ENCODE measurements at places on chromosomes 16 and 17.

DNA sequence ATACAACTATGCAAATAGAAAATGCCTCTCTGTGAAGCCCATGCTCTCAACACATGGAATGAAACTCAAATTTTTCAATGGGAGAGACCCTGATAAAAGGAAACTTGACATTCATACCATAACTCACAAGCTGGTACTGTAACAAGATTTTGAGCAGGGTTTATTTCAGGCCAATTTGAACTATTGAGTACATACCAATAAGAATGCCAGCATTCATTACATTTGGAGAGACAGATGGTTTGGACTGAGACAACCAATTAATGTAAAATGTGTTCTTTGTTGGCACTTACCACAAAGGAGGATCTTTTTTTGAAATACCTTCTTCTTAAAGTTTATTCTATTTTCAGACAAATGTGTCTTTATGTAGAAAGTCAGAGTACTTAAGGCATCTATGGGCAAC is 1357.0 kb upstream of the GOT2 start:
- DNase-seq: no peak

DNA sequence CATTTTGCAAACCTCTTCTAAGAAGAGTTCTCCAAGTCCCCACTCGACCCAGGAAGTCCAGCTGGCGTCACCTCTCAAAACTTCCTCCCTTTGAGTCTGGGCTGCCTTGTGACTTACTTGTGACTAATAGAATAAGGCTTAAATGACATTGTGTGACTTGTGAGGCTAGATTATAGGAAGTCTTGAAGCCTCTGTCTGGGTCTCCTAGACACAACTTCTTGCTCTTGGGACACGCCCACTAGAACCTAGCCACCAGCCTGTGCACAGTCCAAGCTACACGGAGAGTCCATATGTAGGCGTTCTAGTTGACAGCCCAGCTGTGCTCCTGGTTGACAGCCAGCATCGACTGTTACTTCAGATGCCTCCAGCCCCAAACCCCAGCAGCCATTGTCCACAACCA is 66.7 kb upstream of the TANC2 start:
- DNase-seq: no peak

DNA sequence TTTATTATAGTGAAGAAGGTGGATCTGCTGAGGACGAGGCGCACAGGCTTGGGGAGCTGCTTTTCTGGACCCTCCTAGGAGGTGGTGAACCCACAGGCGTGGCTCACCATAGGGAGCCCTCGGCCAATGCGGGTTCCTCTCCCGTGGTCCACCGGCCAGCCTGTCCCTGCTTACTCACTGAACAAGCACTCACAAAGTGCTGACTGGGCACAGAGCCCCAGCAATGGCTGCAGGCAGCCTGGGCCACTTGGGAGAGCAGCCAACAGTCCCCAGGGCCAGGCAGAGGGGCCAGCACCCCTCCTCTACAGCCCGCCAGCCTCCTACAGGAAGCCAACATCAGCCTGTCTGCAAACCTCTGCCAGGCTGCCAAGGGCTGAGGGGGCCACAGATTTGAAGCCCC is 19.1 kb upstream of the NCBP3 start:
- DNase-seq: no peak

GRCh38 chr17:81436294-81436849 is 41.1 kb downstream of the BAHCC1 start:
- DNase-seq: no peak

GRCh38 chr17:78986048-78986648 is 6.4 kb upstream of the LGALS3BP start:
- peak; percentile 30 for DNase-seq

- DNase-seq: no peak
Measured at GRCh38 chr17:58416937-58417299, 416 bp downstream of the RNF43 start.

DNA sequence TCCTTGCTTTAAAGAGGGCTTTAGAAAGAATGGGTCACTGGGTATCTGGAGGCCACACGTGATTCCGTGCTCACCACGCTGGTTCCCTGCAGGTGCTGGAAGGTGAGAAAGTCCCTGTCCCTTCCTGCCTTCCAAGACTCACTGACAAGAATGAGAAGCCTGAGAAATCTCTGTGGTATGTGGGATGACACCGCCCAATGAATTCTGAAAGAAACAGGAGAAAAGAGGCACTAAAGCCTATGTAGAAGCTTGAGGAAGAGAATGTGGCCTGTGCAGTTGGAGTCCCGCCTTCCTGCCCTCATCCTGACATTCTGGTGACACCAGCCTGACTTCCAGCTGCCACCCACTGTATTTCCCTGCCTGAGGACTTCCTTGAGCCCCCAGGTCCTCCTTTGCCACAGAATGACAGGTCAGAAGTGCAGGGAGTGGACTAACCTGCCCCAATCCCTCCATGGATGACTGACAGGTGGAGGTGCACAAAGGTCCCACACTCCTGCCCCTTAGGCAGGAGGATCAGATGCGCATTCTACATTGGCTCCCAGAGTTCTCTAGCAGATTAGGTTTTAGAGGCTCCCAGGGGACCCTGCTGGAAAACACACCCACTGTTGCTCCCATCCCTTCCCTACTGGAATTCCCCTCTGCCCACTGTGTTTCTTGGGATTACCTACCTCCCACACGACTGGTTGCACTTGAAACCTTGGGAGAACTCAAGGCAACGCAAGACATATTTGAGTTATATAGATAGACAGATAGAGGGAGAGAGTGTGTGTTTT is 38.6 kb upstream of the TENT4B start:
- no peak for DNase-seq

DNA sequence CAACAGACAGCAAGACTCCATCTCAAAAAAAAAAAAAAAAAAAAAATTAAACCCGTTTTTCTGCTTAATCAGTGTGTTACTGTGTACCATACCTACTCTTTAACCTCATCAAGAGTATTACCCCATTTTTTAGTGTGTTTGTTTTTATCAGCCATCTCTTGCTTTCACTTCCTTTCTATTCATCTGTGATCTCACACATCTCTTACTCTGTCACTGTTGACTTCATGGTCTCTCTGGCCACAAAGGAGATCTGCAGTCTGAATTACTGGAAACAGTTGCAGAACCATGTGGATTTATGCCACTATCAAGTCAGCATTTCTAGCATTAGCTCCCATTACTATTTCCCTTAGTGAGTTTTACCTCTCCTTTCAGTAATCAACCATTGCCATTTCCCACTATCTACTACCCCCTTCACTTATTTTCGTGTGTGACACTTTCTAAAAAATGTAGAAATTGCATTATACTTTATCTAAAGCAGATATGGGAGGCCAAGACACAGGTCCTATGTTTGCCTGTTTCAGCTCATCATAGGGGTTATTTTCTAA is 20.1 kb downstream of the NDEL1 start:
- DNase-seq: no peak

DNA sequence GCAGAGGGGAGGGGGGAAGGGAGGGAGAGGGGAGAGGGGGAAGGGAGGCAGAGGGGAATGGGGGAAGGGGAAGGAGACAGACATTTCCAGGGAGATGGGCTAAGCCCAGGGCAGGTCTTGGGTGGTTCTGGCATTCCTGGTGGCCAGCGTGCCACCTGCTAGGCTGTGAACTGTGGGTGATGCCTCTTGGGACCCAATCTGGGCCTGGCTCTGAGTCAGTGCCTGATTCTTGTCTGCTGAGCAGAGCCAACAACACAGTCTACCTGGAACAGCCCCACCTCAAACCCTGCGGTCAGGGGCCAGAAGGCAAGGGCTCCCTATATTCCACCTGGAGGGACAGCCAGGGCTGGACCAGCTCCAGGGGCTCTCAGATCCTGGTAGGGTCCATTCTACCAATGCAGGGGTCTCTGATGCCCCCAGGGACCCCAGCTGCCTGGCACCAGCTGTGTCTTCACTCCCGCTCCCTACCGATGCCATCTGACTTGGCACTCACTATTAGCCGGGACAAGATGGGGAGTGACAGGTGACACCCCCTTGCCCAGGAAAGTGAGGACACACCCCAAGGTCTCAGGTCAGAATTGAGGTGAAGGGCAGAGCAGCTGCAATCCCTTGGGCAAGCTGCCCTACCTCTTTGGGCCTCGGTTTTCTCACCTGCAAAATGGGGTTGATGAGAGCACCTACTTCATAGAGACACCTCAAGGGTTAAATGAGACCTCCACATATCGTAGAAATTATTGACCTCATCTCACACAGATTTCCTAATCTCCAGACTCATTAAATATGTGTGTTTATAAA is 87.2 kb downstream of the LITAF start:
- DNase-seq: no peak

GRCh38 chr16:88454523-88454947 is 1.5 kb downstream of the ZFPM1 start:
- DNase-seq: no peak

- no peak for DNase-seq
Measured at GRCh38 chr16:73268366-73268993, 220.6 kb upstream of the ZFHX3 start.

GRCh38 chr16:19939553-19939952 is 54.9 kb upstream of the GPRC5B start:
- no peak for DNase-seq

DNA sequence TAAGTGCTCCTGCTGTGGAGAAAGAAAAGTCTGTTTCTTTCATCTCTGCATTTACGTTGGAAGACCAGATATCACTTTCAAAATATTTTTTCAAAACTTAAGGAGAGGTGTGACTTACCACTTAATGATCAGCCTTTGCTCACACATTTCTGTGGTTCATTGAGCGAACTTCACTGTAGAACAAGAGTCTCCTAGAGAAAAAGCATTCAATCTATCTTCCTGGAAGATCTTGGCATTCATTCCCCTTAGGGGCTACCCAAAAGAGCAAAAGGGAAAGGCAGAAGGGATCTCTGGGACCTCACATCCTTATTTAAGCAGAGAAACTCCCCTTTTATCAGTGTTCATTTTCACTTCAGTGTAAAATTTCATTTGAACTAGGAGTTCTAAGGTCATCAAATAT is 61.2 kb downstream of the HS3ST3A1 start:
- no peak for DNase-seq

DNA sequence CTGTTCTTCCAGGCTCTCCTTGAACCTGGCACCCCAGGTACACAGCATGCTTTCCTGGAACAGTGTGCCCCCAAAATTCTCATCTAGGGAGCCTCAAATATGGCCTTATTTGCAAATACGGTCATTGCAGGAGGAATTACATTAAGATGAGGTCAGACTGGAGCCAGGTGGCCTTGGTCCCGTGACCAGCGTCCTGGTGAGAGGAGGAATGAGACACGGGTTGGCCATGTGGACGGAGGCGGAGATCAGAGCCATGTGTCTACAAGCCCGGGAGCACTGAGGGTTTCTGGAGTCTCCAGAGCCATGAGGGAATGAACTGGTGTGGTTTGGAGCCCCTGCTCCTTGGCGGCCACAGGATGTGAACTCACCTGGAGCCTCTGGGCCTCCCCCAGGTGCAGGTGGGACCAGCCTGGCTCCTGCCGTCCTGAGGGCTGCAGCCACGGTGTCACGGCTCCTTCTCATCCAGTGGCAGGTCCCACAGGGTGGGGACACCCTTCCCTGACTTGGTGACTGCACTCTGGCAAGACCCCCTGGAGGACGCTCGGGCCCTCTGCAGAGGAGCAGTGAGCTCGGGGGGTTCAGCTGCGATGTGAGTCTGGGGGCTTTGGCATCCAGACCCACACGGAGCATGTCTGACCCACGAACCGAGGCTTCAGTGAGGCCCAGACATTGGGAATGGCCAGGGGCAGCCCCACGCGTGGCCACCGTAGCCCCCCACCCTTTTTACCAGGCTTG is 21.8 kb upstream of the GNG13 start:
- no peak for DNase-seq

DNA sequence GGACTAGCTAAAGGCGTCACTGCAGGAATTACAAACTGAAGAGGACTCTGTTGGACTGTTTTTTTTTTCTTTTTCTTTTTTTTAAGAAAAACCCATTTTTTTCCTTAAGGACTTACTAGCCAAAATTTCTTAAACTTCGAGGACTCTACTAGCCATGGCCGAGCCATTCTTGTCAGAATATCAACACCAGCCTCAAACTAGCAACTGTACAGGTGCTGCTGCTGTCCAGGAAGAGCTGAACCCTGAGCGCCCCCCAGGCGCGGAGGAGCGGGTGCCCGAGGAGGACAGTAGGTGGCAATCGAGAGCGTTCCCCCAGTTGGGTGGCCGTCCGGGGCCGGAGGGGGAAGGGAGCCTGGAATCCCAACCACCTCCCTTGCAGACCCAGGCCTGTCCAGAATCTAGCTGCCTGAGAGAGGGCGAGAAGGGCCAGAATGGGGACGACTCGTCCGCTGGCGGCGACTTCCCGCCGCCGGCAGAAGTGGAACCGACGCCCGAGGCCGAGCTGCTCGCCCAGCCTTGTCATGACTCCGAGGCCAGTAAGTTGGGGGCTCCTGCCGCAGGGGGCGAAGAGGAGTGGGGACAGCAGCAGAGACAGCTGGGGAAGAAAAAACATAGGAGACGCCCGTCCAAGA is 878 bp downstream of the HEXIM1 start:
- DNase-seq: no peak

- DNase-seq: no peak
Measured at GRCh38 chr16:46859719-46860152, 24.4 kb upstream of the GPT2 start.

- no peak for DNase-seq
Measured at GRCh38 chr17:5424909-5425308, 4.9 kb downstream of the RPAIN start.

DNA sequence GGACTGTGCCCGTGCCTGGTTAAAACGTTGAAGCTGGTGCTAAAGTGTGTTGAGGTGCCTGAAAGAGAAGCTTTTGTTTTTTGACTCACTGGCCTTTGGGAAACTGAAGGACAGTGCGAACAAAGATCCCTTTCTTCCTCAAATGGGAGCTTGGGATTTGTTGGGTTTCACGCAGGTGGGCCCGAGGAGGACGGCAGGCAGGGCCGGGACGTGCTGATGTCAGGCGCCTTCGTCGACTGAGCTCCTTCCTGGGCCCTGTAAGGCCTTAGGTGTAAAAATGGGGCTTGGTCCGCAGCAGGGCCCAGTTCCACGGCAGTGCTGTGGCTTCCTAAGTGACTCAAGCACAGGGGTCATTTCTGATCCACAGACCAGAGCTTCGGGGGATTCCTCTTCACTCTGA is 106.9 kb downstream of the BANP start:
- DNase-seq: no peak

- DNase-seq: no peak
Measured at GRCh38 chr17:9151091-9151490, 129.8 kb downstream of the NTN1 start.

DNA sequence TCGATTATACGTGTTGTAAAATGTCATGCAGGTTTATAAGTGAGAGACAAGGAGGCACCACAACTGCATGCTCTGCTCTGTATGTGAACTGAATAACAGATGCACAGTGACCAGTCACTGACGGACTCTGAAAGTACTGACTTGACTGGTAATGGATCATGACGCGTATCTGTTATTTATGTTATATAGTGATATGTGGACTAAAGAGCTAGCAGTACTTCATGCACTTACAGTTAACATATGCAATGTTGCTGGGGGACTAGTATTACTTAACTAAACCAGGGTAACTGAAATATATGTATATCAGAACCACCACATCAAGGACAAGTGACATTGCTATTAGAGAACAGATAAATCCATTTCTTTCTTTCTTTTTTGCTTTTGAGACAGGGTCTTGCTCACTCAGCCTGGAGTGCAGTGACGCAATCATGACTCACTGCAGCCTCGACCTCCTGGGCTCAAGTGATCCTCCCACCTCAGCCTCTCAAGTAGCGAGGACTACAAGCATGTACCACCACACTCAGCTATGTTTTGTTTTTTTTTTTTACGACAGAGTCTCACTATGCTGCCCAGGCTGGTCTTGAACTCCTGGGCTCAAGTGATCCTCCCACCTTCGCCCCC is 17.2 kb downstream of the COIL start:
- no peak for DNase-seq

- no peak for DNase-seq
Measured at GRCh38 chr17:46100590-46100989, 92.6 kb downstream of the KANSL1 start.

- DNase-seq: no peak
Measured at GRCh38 chr16:6495486-6496210, 837.0 kb upstream of the RBFOX1 start.

- DNase-seq: no peak
Measured at GRCh38 chr17:47615766-47616424, 33.8 kb upstream of the KPNB1 start.

All from CMK (cell line).